Fibroblast of lung (primary cell): ENCODE measurements at places on chromosomes 7 and 10. TPM values are rescaled to one million over a fixed set of nuclear protein-coding genes. Genes with fewer than 3 reads are reported as not detected.

Gene MRLN
- total RNA-seq, result not detected in 2 replicates

Gene MBLAC1
- total RNA-seq, result 1.8 and 2.5 TPM in 2 replicates

GRCh38 chr7:110544194-110544593 is 546.7 kb upstream of the LRRN3 start:
- DNase-seq, result peak; percentile 45

GRCh38 chr10:120103738-120104560 is 211.4 kb downstream of the SEC23IP start:
- no peak for DNase-seq

DNA sequence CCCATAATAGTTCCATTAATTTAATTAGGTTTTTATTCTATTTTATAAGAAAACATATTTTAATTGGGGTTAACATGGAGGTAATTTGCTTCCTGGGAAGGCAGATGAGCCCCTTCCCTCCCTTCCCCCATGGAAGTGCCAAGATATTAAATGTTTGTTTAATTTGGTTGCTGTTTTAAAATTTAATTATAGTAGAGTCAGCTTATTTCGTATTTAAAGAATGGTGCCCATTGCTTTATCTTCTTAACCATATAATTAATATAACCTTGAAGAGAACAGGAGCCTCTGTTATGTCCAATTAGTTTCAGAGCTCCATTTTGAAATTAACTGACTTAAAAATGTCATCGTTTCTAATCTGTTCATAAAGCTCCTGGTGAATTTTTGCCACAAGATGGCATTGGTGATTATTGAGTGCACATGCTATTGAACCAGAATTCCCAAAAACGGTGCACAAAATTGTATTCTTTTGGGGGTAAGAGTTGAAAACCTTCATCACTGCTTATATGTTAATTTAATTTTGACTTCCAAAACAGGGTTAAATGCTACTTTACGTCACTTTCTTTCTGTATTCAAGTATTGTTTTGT is 26.0 kb downstream of the KLHDC10 start:
- DNase-seq, result no peak

- no peak for DNase-seq
These were observed 67.6 kb downstream of the PAX2 start for GRCh38 chr10:100812978-100813377.

- DNase-seq, result no peak
These were observed 20.8 kb upstream of the HYAL4 start for GRCh38 chr7:123823898-123824753.

DNA sequence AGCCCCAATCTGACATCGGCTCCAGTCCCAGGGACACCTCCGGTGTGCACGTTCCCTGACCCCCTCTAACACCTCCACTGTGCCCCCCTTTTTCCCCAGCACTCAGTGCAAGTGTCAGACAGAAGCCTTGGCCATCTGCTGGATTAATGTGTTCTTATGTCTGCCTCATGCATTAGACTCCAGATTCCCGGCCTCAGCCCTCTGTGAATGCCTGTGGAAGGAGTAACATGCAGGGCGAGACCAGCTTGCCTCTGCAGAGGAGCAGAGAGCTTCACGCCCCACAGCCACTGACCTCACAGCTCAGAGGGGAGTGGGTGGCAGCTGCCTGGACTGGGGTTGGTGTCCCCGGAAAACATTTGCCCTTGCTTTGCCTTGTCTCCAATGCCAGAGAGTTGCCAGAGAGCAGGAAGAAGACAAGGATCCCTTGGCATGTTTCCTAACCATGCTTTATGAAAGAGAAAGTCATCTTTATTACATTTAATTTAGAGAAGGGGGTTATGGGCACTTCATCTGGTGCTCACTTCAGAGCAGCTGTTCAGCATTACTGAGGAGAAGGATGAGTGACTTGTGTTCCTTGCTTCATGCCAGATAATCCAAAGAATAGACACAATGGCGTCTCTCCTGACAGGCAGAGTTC is 91.6 kb upstream of the CXCL12 start:
- DNase-seq, result peak; percentile 34

- no peak for DNase-seq
These were observed 105.6 kb upstream of the HABP2 start for GRCh38 chr10:113447278-113447677.

GRCh38 chr10:3095373-3096139 is 28.2 kb downstream of the PFKP start:
- peak; percentile 100 for DNase-seq
